ENCODE measurements at places on chromosomes 12 and 14.

DNA sequence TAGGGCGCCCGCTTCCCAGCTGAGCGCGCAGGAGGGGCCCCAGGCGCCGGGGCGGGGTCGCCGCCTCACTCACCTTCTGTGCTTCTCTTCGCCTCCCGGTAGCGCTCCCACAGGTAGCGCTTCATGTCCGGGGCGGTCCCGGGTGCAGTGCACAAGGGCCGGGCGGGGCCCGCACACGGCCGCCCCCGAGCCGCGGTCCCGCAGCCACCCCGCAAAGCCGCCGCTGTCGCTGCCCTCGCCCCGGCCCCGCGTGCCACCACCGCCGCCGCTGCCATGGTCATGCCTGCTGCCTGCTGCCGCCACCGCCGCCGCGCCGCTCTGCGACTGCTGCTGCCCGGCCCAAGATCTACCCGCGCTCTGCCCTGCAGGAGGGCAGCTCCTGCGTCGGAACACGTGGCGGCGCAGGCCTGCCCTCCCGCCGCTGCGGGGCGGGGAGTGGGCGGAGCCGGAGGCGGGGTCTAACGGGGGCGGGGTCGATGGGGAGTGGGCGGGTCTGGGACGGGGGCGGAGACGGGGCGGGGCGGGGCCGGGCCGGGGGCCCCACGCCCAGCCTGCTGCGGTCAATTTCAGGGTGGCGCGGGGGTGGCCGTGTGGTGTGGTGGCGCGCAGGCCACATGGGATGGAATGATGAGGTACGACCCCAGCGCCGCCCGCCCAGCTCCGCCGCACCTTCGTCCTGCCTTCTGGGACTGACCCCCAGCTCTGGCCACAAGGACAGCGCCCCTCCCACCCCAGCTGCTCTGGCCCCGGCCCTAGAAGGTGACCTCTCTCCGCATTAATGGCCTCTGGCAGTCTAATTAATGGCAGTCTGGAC is at the start of gene NT5DC3:
Gene NT5DC3, minus strand, starts transcription at position 359 of the 814 bp plus-strand sequence. Its CDS starts 78 bp downstream, at position 281.
- DNase-seq = peak; percentile 46

GRCh38 chr14:91412939-91413338 is 4.7 kb downstream of the CCDC88C start:
- DNase-seq = no peak

GRCh38 chr14:75832621-75833297 is 149.0 kb downstream of the TGFB3 start:
- DNase-seq = no peak

- DNase-seq = no peak
Observed at GRCh38 chr14:54493293-54493692, 4.5 kb upstream of the GMFB start.

GRCh38 chr12:108182096-108182495 is 53.0 kb downstream of the WSCD2 start:
- DNase-seq = no peak

DNA sequence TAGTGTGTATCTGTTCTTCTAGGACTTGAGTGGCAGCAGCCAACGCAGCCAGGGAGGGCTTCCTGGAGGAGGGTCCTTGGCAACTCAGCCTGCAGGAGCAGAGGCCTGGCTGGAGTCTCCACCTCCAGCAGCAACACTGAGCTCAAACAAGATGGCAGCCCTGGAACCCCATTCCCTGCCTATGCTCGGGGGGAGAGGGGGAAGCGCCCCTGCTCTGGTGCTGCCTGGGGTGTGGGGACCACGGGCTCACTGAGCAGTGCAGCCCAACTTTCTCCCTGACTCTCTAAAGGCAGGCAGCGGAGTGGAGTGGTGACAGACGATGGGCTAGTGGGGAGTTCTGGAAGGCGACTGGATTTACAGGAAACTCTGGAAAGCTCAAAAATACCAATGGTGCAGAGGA is 160.7 kb downstream of the CALM1 start:
- DNase-seq = no peak

GRCh38 chr12:116955382-116956021 is 44.8 kb downstream of the FBXW8 start:
- DNase-seq = no peak

DNA sequence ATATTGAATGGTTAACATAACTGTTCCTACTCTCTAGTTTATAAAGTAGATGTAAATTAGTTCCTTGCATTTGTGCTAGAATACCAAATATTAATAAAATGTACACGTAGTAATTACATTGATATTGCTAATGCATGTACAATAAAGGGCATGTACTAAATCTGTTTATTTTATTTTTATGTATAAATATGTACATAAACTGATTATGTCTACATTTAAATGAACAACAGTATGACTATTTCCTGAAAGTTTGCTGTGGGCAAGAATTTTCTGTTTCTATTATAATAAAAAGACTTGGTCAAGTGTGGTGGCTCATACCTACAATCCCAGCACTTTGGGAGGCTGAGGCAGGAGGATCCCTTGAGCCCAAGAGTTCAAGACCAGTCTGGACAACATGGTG is 257.2 kb upstream of the FOXN3 start:
- DNase-seq = no peak

- no peak for DNase-seq
Observed at GRCh38 chr14:101065696-101066694, 162.5 kb upstream of the RTL1 start.

- DNase-seq = no peak
Observed at GRCh38 chr12:79407671-79408622, 282.8 kb downstream of the PAWR start.

DNA sequence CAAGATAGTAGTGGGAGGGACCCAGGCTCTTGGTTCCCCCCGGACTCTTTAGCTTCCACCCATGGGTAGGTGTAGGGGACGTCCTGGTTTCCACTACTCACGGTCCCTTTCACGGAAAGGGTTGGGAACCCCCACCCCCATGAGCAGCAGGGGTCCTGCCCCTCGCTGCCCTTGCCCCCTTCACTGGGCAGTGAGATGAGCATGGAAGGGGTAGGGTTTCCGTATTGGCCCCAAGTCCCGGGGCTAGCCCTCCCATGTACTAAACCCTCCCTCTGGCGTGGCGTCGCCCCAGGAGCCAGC is 12.7 kb downstream of the AGAP2 start:
- no peak for DNase-seq

GRCh38 chr14:75549169-75549568 is 26.9 kb downstream of the BATF start:
- DNase-seq = no peak

DNA sequence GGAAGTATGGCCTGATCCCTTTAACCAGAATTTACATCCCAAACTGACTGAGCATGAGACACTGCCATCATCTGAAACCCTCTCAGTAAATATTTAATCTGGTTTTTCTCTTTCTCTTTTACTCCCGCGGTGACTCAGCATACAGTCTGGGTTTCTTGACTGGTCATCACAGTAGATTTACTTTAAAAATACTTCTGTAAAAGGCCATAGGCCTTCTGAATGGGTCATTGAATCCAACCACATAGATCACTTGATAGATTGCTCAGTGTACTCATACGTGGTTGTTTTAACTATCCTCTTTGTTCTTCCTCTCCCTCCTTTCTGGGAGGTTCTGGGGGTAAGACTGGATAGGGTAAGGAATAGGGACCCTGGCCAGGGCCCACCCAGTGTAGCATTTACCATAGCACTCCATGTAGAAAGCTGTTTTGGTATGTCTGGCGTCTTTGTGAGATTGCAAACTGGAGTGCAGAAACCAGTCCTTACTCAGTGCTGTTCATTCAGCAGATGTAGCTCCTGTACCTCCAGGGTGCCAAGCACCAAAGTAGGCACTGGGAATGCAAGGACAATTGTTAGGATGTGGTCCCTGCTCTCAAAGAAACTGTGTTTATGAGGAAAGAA is 165.7 kb downstream of the SRGAP1 start:
- DNase-seq = no peak

DNA sequence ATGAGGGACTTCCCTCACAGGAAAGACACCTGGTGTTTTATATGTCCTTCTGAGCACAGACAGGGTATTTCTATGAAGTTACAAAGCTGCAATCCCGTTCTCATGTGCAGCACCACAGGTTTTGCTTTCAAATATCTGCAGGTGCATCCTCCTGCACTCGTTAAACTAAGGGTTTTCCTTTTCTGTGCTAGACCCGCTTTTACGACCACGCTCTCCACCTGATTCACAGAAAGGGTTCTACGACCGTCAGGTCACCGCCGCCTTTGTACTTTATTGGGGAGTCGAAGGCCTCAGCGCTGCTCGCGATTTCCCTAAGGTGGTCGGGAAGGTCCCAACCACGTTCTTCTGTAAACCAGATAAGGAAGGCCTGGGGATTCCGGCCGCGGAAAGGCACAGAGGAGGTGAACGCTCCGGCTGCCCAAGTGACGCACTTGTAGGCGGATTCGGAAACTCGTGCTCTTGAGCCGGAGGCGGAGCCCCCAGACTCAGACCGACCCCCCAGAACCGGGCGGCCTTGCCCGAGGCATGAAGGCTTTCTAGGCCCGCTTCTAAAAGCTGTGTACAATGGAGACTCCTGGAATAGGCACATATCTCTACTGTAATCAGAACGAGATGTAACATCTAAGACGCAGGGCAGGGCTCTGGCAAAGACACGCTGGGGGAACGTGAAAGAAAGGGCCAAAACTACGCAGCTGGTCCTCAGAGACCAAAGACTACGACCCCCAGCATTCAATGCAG is 995 bp upstream of the HSP90B1 start:
- peak; percentile 61 for DNase-seq

DNA sequence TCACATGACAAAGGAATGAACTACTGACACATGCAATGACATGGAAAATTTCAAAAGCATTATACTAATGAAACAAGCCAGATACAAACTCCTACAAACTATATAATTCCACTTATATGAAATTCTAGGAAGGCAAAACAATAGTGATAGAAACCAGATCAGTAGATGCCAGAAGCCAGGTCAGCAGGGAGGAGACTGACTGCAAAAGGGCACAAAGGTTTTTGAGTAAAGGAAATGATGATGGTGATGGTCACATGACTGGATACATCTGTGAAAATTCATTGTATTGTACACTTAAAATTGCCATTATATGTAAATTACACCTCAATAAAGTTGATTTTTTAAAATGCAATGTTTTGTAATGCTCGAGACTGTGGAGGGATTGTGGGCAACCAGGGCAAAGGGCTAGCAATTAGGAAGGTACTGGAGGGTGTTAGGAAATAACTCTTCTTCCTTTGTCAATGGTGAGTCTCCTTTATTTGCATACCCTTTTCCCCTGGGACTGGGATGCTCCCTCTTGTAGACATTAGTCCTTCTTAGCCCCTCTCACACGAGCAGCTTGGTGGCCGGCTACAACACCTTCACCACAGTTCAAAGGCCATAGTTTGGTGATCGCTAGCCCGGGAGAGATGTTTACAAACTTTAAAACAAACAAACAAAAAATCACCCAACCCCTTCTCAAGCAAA is 6.7 kb upstream of the PRPF40B start:
- DNase-seq = no peak

- no peak for DNase-seq
Observed at GRCh38 chr12:94416613-94417012, 43.1 kb downstream of the CEP83 start.

GRCh38 chr12:92769124-92769901 is 66.5 kb downstream of the PLEKHG7 start:
- no peak for DNase-seq

Data from activated naive CD8-positive, alpha-beta T cell treated with anti-CD3 and anti-CD28 coated beads, Interleukin-2, amount 50 U/mL, for 16 hours (primary cell).